ENCODE measurements at places on chromosomes 2 and 18. TPM values are rescaled to one million over a fixed set of nuclear protein-coding genes. Genes with fewer than 3 reads are reported as not detected.

Gene MORN2
- total RNA-seq = 1.0 TPM

Gene IL36B
- not detected for total RNA-seq

Gene FBXO48
- 4.0 TPM for total RNA-seq

Gene CLEC4F
- not detected for total RNA-seq

Gene TSPYL6
- total RNA-seq = not detected

Gene ZFAND2B
- 69.8 TPM for total RNA-seq

Gene DSG1
- total RNA-seq = not detected

Gene TUBA4B
- total RNA-seq = not detected

Gene GYPC
- total RNA-seq = 137 TPM

Gene UGT1A5
- total RNA-seq = not detected

Gene CKAP2L
- total RNA-seq = 38.9 TPM

Gene YES1
- total RNA-seq = 22.0 TPM

Gene ATP6V1B1
- total RNA-seq = not detected

Gene EVA1A
- total RNA-seq = not detected

Gene MAL
- total RNA-seq = 174 TPM

Gene EMX1
- total RNA-seq = not detected

Data from activated naive CD8-positive, alpha-beta T cell treated with anti-CD3 and anti-CD28 coated beads, Interleukin-2, amount 10 ng/mL, durations not matched to agents 7 days and 5 days (primary cell).